Mucosa of descending colon (tissue), 3 donors: ENCODE measurements at places on chromosomes 3 and 15.

- DNase-seq = no peak
Observed at GRCh38 chr3:161163297-161163696, 57.8 kb upstream of the NMD3 start.

DNA sequence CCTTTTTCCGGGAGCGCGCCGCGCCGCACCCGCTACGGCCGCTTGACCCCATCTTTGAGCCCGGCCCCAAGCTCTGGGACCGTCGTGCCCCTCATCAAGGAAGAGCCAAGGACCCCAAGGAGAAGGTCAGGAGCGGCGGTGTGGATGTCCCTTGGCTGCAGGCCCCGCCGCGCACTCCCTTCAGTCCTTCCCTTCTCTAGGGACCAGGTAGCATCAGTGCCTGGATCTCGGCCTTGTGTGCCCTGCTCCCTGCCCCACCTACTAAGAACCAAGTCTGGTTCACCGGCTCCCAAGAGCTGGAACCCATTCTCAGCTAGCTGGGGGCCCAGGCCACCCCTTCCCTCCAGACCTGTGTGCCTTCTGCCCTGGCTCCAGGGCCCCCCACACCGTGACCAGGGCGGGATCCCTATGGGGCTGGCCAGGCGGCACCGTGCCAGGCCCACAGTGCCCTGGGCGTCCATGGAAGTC is 69.3 kb upstream of the CGNL1 start:
- DNase-seq = no peak

DNA sequence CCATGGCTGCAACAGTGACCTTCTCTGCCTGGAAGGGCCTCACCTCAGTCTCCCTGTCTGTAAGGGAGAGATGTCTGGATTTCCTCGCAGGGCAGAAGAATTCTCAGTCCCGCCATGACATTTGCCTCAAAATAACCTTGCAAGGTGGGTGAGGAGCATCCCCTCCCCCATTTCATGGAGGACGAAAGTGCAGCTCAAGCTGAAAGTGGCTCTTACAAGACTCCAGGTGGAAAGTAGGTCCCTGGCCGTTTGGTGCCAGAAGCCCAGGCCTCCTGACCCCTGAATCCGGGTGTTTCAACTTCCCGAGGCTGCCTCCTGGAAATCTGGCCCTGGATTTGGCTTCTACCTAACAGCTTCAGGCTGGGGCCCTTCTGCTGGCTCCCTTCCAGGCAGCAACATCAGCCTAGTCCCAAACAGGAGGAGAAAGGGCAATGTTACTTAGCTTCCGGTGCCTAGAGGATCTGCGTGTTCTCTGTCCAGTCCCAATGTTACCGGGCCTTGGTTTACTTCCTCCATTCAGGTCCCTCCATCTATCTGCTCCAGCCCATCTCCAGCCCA is 769 bp upstream of the CSPG4 start:
- no peak for DNase-seq

DNA sequence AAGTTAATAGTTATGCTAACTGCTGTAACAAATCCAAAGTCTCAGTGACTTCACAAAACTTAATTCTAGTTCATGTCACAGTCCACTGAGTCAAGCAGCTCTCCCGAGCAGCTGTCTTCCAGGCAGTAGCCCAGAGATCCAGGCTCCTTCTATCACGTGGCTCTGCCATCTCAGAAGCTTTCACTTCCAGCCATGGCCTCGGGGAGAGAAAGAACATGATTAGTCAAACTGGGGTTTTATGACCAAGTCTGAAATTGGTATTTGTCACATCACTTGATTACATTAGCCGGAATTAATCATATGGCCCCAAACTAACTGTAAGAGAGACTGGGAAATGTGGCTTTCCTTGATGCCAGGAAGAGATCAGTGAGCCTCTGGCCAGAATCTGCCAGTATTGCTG is 70.2 kb upstream of the DGKG start:
- DNase-seq = no peak

DNA sequence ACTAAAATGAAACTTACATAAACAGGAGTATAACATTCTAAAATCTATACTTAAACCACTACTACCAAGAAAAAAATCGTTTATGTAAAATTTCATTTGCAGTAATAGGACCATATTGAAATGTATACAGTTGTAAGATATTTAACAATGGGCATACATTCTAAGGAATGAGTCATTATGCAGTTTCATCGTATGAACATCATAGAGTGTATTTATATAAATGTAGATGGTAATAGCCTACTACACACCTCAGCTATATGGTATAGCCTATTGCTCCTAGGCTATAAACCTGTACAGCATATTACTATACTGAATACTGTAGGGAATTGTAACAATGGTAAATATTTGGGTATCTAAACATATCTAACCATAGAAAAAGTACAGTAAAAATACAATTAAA is 79.5 kb downstream of the DPH6 start:
- DNase-seq = no peak

DNA sequence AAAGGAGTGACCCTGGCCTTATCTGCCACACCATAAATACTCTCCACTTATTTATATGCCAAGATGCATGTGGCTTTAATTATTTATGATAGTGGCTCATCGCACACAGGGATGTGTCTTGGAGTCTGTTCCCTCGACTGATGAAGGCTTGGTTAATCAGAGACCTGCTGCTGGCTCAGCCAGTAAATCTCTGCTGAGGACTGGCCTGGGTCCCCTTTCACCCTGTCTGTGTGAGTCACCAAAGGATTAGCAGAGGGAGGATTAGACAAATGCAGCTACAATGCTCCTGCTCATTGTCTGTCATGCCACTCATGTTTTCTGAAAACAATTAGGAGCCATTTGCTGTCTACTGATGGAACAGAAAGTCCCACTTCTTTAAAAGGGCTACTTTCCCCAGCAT is 226.8 kb downstream of the NTRK3 start:
- DNase-seq = no peak

- DNase-seq = no peak
Observed at GRCh38 chr3:185021256-185021655, 131.6 kb downstream of the C3orf70 start.

- no peak for DNase-seq
Observed at GRCh38 chr3:189277711-189278110, 105.9 kb downstream of the TPRG1 start.

GRCh38 chr3:43180027-43180426 is 74.1 kb upstream of the POMGNT2 start:
- DNase-seq = peak; percentile 60

DNA sequence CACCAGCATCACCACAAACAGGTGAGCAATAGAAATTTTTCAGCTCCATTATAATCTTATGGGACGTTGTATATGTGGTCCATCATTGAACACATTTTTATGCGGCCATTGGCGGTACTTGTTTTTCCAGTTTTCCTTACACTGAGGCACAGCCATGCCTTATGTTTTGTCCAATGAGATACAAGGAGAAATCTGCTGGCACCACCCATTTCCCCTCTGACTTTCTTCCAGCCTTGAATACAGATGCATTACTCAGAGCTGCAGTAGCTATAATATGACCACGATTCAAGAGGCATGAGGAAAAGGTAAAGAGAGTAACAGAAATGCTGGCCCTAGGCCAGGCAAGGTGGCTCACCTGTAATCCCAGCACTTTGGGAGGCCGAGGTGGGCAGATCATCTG is 9.0 kb upstream of the PIK3R4 start:
- no peak for DNase-seq

DNA sequence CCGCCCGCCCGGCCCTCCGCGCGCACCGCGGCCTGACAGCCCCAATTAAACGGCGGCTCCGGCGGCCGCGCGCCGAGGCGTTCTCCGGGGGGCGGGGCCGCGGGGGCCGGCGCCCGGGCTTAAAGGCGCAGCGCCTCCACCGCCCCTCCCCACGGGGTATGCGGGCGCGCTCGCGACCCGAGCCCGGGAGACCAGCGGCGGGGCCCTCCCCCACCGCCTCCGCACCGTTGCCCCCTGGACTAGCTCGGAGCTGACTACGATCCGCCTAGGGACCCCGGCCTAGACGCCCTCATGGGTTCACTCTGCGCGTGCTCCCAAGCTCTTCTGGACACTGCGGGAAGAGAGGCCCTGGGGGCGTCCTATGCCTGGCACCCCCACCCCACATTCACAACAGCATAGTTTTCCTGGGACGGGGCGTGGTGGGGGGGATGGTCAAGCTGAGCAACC is at the start of gene DUSP7:
Gene DUSP7, minus strand, starts transcription at position 51 of the 447 bp plus-strand sequence. CDS start 205 bp downstream, outside the sequence.
- peak; percentile 81 for DNase-seq

- no peak for DNase-seq
Observed at GRCh38 chr15:87704276-87704675, 552.3 kb downstream of the NTRK3 start.

DNA sequence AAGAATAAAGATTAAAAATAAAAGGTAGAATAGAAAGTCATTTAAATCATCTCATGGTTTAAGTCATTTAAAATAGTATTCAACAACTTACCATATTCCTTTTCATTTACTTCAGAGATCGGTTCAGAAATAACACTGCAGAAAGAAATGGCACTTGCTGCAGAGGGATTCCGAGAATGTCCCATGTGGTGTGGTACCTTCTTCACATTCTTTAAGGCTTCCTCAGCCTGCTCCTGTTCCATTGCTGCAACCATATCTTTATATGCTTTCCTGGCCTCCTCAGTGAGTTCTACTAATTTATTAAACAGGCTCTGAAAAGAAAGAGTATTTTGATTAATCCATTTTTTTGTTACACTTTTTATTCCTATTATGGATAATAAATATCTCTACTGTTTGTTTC is 32.6 kb upstream of the SHC4 start:
- no peak for DNase-seq

DNA sequence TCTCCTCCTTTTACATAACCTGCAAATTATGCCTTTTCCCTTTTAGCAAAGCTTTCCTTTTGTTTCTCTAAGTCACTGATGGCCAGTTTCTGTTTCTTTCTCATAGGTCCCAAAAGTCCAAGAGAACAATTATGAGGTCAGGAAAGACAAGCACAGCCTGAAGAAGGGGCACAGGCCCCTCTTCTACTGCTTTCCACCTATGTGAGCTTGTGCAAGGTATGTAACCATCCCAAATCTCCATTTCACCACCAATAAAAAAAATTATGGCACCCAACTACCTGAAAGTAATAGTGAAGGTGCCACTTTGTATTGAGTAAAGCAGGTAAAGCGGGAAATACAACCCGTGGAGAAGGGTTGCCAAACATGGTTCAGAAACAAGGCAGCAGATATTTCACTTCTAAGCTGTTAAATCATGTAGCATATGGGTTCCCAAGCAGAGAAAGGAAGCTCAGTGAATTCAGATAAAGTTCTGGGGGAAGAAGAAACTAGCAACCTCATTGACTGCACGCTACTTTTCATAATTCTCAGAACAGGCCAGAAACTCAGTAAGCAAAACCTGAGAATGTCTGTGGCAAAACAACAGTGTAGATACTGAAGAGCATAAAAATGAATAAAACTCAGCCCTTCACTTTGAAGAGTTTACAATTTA is 4.2 kb downstream of the PLOD2 start:
- DNase-seq = no peak

GRCh38 chr15:27705056-27705455 is 394.1 kb downstream of the OCA2 start:
- DNase-seq = no peak

DNA sequence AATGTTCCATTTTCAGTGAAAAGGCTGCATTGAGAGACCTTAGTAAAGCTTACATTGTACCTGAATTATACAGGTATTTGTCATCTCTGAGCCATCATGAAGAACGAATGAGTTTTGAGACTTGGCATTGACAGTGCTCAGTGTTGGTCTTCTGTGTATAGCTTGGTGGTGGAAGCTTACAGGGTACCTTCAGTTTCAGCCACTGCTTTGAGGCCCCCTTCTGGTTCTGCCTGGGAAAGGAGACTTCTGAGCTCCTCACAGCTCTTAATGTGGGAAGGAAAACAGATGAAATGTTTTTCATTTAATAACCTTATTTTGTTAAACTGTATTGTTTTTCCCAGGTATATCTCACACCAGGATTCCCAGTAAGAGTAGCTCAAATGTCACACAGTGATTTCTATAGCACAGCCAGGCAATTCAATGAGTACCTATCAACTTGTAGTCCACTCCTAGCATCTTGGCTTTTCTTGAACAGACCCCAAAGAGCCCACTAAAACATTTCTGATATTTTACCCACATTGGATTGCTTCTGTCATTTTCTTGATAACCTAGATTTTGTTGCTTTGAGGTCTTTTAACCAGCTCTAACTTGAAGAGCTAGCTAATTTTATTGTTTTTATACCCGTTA is 5.6 kb downstream of the SERPINI1 start:
- DNase-seq = peak; percentile 48

DNA sequence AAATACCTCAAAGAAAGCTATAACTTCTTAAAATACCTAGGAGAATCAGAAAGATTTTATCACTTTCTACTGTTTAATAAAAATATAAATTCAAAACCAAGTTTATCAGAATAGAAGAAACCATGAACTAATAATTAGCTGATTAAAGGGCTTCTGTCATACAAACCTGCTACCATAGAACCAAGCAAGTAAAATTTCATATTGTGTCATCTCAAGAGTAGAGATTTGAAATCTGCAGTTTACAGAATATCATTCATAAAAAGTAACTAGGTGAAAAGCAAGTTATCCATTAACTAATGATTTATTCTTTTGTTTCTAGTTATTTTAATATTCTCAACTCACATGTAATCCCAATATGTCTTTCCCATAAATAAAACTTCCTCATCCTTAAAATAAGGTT is 36.8 kb upstream of the XXYLT1 start:
- DNase-seq = no peak

- no peak for DNase-seq
Observed at GRCh38 chr15:36612063-36612788, 32.8 kb downstream of the CDIN1 start.
